Hematopoietic multipotent progenitor cell treated with erythropoietin and hydrocortisone succinate and interleukin-3 and kit ligand, for 8 days (in vitro differentiated cells): ENCODE measurements at places on chromosomes 2 and 18.

DNA sequence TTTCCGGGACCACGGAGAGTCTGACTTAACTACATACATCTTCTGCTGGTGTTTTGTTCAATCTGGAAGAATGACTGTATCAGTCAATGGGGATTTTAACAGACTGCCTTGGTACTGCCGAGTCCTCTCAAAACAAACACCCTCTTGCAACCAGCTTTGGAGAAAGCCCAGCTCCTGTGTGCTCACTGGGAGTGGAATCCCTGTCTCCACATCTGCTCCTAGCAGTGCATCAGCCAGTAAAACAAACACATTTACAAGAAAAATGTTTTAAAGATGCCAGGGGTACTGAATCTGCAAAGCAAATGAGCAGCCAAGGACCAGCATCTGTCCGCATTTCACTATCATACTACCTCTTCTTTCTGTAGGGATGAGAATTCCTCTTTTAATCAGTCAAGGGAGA is 23.1 kb downstream of the ICOS start:
- DNase-seq = no peak

GRCh38 chr2:224523626-224524577 is 61.3 kb downstream of the CUL3 start:
- peak; percentile 23 for DNase-seq

GRCh38 chr2:64115808-64116598 is 28.2 kb downstream of the PELI1 start:
- DNase-seq = no peak

- DNase-seq = no peak
Measured at GRCh38 chr2:12075603-12076002, 329.2 kb downstream of the LPIN1 start.

DNA sequence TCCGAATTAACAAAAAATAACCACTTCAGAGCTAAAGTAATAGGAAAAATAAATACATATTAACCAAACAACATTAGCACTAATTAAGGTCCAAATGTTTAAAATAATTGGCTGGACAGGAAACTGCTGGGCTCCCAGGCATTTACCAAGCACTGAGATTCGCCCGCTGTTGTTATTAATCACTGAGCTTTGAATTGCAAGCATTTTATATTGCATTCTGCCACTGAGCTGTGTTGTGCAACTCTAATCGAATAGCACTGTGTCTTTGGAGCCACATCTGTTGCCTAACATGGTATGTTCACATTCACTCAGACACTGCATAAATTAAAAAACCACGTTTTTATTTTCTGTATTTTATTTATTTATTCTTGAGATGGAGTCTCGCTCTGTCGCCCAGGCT is 88.9 kb downstream of the SOWAHC start:
- DNase-seq = no peak

GRCh38 chr2:230666446-230666845 is 46.2 kb upstream of the CAB39 start:
- no peak for DNase-seq

- no peak for DNase-seq
Measured at GRCh38 chr18:21105936-21106335, 5.7 kb downstream of the ROCK1 start.

DNA sequence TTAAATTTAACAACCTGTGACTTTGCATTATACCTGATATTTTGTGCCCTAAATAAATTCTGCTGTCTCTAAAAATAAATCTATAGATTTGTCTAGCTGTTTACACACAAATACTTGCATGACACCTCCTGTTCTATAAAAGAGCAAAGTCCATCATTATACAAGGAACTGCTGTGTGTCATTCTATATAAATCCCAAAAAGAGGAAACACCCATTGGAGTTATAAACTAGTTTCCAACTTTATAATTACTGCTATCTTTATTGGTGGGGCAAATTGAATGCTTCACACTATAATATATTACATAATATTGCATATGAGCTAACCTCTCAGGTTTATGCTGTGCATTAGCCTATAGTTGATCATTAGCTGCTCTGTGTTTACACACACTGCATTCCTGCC is 504.4 kb downstream of the SATB2 start:
- DNase-seq = no peak

- no peak for DNase-seq
Measured at GRCh38 chr2:43958397-43959275, 37.2 kb downstream of the LRPPRC start.

DNA sequence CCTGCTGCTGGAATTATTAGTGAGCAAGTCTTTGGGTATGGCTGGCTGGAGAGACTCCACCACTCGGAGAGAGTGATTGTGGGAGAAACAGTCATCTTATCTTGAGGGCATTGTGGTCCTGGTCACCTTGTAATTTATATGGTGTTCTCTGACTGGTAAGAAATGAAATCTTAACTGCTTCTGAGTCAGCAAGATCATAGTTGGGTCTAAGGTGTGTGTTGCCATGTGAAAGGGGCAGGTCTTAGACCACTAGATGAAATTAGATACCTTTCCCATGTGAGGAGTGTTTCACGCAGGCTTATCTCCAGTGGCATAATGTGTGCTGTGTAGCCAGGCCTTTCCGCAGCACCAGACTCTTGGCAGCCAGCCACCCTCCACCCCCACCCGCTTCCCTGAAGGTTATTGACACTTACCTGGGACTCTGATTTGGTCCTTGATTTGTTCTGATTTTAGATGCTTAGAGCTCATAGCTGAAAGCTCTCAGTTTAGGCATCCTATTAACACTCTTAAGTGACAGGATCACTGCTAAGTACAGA is 7.7 kb downstream of the MAPRE3 start:
- peak; percentile 72 for DNase-seq

- no peak for DNase-seq
Measured at GRCh38 chr2:1893856-1894255, 149.5 kb upstream of the PXDN start.

DNA sequence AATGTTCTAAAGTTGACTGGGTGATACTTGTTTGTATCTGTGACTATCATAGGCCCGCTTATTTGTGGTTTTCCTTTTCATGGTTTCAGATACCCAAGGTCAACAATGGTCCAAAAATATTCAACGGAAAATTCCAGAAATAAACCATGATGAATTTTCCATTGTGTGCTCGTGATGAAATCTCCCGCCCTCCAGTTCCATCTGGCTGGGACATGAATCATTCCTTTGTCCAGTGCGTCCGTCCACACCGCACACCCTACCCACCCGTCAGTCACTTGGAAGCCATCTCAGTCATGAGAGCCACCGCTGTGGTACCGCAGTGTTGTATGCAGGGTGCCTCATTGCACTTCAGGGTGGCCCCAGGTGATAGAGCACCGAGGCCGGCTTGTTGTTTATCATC is 268.2 kb upstream of the PXDN start:
- DNase-seq = no peak

DNA sequence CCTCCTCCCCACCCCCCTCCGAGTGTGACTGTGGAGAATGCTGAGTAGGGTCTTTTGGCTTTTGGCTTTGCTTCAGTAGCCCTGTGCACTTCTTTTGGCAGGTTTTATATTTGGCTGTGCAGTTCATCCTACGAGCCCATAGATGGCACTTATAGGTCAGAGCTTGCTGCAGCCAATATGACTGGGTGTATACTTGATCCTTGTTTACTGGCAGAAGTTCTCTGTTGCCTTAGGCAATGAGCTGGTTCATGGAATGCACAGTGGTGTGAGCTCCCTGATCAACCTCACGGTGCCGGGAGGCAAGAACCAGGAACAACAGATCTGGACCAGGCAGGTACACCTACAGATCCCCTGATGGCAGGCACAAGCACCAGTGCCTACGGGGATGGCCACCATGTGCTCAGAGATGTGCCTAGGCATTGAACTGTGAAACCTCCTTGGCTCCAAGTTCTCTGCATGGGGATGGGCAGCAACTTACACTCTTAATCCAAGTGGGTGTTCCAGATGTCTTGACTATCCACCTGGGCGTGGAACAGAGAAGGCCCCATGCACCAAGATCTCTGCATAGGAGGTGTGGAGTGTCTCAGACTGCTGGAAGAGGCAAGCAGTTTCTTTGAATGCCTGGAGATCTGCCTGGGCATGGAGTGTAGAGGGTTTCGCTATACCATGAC is 190.4 kb downstream of the KIAA1328 start:
- DNase-seq = peak; percentile 7

- no peak for DNase-seq
Measured at GRCh38 chr2:174599310-174599921, 1.8 kb upstream of the WIPF1 start.

DNA sequence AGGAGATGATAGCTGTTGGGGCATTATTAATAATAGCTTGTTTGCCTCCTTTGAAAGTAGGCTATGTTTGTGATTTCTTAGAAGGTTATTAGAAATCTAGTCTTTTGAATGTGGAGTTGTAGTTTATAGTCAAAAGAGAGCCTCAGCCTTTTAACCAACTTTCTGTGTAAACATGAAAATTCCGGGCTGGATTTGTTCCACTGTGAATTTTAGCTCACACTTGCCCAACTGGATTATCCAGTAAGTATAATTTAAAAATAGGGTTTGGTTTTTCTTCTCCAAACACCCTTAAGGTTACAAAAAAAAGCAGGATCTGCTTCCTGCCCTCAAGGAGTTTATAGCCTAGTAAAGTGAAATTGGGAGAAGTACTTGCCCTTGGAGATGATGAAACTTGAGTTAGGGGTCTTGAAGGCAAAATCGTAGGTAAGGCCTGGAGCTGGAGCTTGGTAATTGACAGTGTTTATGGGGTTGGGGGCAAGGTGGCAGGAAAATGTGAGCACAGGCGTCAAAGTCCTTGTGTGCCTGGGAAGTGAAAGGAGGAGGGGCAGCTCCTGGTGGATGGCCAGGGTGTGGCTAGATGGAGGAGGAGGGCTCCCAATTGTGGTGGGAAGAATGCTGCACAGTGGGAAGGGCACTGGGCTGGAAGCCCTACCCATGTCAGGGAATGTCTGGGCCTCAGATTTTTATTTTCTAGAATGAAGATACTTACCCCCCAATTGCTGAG is 21.3 kb downstream of the ITGA6 start:
- DNase-seq = no peak

DNA sequence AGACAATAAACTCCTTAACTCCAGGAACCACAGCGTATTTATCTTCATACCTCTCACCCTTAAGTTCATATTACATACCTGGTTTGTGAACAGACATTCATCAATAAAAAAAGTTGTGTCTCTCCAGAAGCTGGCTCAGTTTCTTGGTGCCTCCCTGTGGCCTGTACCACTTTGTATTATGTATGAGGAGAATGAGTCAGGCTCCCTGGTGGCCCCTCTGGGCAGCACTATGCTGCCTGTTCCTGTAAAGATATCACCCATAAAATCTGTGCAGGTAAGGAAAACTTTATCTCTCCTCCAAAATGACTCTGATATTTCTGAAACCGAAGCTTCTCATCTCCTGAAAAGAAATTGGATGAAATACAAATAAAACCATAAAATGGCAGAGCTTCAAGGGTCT is 198.4 kb upstream of the NT5C1B start:
- no peak for DNase-seq

- DNase-seq = no peak
Measured at GRCh38 chr2:83291083-83291482, 1168.0 kb downstream of the SUCLG1 start.

- DNase-seq = no peak
Measured at GRCh38 chr18:47986620-47987387, 56.3 kb upstream of the SMAD2 start.

DNA sequence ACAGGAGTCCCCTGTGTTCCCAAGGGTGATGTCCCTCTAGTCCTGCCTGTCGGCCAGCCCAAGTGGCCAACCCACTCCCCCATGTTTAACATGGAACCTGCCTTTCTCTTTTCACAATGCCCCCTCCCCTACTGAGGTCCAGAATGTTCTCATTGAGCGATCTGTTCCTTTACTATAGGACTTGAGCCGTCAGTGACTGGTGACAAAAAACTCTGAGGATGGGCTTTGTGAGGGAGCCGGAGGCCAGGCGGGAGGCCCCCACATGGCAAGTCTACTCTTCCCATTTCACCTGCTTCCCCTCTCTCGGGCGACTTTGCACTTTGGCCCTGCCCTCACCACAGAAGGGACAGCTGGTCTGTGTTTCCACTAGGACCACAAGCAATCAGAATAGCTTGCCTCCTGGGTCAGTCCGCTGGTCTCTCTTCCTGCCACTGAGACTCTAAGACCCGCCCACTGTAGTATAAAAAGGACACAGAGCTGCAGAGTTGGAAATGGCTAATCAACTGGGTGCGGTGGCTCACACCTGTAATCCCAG is 146.5 kb upstream of the RAB12 start:
- DNase-seq = no peak

- no peak for DNase-seq
Measured at GRCh38 chr2:168517816-168518215, 61.7 kb downstream of the CERS6 start.

GRCh38 chr2:240672076-240672700 is 10.5 kb downstream of the AQP12B start:
- DNase-seq = no peak

GRCh38 chr2:128310761-128311160 is 7.9 kb downstream of the HS6ST1 start:
- no peak for DNase-seq

DNA sequence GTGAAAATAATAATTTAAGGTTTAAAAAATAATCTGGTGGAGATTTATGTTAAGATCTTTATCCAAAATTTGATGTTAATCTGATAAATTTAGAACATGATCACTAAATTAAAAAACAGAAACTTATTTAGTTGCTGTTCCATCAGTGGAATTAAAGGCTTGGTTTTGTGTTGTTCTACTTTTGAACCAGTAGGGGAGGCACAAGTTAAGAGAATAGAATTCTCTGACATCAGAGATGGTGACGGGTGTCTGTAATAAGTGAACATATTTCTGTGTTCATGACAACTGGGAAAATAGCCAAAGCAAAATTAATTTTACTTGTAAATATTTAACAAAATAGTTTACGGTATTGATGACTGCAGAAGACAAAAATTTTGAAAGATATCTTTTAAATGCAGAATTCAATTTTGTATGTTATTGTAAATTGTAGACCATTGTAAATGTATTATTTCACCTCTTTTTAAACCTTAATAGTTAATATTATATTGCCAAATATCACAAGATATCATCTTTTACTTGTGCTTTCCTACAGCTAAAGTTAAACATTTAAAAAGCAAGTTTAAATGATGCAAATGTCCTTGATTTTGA is 106.0 kb downstream of the UBR3 start:
- peak; percentile 74 for DNase-seq

DNA sequence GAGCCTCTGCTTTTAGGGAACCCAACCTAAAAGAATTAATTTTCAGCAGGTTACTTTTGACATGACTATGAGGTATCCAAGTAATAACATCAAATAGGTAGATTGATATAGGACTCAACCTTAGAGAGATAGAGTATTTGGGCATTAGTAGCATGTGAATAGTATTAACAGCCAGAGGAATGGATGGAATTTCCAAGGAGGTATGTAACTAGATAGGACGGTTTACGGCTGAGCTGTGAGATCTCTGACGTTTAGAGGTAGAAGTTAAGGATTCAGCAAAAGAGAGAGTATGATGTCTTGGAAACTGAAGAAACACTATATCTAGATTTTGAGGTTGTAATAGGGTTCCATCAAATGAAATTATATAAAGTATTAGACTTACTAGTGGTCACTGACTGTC is 70.3 kb downstream of the HNMT start:
- DNase-seq = no peak

GRCh38 chr2:196399096-196399495 is 227.7 kb upstream of the STK17B start:
- no peak for DNase-seq
